Fibroblast of skin of right quadriceps (primary cell): ENCODE measurements at places on chromosomes 5 and 9.

GRCh38 chr5:42596817-42597216 lies 159.8 kb upstream of the CCDC152 start:
- DNase-seq = no peak

- no peak for DNase-seq
Measured at GRCh38 chr9:129375845-129376244, 197.8 kb upstream of the IER5L start.

DNA sequence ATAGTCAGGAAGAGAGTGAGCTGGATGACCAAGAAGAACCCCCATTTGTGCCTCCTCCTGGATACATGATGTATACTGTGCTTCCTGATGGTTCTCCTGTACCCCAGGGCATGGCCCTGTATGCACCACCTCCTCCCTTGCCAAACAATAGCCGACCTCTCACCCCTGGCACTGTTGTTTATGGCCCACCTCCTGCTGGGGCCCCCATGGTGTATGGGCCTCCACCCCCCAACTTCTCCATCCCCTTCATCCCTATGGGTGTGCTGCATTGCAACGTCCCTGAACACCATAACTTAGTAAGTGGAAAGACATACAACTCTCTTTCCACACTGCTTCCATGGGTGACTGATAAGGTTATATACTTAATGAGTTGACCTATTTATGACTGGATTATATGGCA lies 51.5 kb downstream of the RAB14 start:
- DNase-seq = no peak

DNA sequence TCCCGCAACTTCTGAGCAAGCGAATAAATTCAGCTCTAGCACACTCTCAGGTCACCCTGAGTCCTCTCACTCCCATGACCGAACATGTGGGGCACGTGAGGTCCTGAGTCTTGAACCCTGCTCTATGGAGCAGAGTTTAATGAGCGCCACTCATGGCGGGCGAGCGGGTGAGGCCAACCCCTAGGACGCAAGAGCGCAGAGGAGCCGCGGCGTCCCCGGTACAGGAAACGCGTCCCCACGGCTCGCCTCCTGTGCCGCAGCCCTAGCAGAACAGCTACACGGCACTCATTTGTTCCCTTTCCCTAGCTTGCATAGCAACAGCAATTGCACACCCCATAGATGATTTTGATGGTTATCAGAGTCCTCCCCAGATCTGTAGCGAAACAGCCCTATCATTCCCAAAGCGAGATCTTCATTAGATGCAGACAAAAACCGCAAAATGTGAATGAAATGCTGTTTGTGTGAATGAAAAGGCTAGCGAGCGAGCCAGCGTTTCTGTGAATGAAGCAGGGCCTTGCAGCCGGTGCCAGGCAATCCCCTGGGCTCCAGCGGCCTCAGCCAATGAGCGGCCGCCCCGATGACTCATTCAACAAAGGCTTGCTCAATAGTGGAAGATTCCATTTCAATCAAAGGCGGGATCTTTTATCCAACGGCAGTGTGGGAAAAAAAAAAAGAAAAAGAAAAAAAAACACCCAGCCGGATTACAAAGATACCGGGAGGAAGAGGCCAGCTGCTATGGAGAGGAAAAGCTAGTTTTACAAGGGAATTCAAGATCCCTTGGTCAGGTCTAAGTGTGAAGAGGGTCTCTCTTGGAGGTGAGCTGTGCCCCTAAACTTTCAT lies 1.5 kb upstream of the SHC3 start:
- peak; percentile 97 for DNase-seq

DNA sequence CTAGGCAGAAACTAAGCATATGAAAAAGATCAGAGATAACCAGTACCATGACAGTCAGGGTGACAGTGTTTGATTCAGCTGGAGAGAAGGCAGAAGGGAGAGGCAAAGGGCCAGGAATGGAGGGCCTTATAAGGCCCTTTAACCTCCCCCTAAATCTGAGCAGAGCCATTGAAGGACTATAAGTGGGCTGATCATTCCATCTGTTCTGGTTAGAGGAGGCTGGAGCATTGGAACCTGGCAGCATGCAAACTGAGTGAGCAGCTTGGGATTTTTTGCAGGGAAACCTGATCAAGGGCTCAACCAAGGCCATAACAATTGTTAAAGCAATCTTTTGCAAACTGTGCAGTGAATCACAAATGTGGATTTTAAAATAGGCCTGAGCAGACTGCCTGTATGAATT lies 174.5 kb upstream of the DAP start:
- DNase-seq = no peak

DNA sequence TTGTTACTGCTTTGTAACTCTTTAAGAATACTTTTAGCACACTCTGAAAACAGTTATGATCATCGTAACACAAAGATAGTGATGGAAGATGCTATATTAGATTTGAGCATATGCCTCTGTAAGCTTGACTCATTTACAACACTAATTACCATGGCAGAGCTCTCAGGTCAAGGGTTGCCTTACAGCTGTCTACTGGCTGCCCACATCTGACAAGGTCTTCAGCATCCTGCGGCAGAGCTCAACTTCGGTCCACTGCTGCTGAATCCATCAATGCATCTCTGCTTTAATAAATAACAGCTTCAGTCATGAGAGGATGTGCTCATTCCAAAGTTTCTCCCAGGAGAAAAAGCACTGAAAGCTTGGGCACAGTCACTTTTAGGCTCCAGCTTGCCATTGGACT lies 449.4 kb downstream of the RASEF start:
- no peak for DNase-seq

- no peak for DNase-seq
Measured at GRCh38 chr9:91223000-91223399, 138.7 kb downstream of the AUH start.

- DNase-seq = peak; percentile 21
Measured at GRCh38 chr9:137045294-137046087, 486 bp downstream of the NPDC1 start.

DNA sequence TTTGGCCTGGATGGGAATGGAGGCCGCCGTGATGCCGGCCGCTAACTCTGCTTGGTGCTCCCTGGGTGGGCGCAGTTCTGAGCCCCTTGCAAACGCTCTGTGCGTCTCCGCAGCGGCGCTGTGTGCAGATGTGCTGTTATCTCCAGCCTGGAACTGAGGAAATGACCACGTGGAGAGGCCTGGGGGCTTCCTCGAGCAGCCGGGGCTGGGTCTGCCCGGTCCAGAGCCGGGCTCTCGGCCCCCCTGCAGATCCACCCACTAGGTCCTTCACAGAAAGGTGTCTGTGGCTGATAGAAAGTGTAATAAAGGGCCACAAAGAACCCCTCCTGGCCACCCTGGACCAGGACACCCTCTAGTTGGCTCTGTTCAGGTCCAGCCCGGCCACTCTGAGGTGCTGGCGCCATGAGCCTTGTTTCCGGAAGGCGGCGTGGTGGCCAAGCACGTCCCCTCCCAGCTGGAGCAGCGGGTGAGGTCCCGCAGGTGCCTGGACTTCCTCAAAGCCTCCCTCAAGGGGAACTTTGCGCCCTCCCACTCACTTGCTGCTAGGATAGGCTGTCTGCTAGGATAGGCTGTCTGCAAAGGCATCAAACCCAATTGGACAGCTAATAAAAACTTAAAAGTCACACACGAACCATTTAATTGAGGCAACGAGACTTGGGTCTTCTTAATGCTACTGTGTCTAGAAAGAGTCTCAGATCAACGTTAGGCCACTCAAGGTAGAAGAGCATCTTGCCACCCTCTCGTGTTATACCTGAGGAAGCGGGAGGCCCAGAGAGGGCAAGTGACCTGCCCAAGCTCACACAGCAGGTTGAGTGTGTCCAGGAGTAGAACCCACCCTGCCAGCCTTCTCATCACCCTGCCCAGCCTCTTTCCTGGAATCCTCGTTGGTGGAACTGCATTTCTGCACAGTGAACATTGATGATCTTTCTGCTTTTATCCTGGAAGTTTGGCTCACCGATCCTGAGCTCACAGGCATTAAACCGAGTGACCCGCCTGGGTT lies 109.3 kb upstream of the FCN2 start:
- no peak for DNase-seq

- no peak for DNase-seq
Measured at GRCh38 chr9:92988215-92988768, 41.0 kb downstream of the FGD3 start.

DNA sequence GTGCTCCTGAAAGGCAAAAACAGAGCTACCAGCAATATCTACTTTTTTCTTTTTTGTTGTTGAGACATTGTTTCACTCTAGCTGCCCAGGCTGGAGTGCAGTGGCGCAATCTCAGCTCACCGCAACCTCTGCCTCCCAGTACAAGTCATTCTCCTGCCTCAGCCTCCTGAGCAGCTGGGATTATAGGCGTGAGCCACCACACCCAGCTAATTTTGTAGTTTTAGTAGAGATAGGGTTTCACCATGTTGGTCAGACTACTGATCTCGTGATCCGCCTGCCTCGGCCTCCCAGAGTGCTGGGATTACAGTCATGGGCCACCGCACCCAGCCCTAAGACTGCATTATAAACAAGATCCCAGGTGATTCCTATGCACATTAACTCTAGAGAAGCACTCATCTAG lies 17.0 kb downstream of the PLPP1 start:
- DNase-seq = no peak

- DNase-seq = no peak
Measured at GRCh38 chr5:154409230-154409840, 36.5 kb upstream of the SAP30L start.

DNA sequence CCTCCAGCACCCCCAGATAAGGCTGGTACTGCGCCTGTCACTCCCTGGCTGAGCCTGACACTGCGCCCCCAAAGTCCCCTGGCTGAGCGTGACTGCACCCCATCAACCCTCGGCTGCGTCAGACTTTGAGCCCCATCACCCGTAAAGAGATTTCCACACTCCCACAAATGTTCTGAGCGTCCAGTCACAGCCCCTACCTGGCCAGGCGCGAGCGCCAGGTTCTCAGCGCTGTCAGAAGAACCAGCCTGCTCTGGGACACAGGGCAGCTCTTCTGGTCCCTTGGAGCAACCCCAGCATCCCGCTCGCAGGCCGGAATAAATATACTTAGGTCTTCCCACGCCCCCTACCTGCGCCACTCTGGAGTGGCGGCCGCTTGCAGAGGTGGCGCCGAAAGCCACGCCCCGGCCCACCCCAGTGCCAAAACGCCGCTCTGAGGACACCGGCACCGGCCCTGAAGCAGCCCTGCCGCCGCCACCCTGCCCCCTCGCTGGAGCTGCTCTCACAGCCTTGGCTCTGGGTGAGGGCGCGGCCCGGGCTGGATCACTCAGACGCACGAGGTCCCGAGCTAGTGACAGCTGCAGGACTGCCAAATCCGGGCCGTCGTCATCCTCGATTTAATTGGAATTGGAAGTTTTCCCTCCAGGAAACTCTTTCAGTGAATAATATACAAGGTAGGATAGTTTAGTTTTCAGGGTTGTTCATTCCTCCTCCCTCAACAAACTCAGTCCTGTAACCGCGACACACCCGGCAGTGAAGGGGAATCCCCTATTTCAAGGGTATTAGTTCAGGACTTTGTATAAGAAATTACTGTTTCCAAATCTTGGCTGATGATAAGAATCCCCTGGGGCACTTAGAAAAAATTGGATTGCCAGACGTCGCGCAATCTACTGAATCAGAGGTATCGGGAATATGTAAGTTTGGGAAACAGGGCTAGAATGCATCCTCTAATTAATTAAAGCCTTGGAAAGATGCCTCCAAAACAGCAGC lies 1.2 kb upstream of the CEMIP2 start:
- no peak for DNase-seq

DNA sequence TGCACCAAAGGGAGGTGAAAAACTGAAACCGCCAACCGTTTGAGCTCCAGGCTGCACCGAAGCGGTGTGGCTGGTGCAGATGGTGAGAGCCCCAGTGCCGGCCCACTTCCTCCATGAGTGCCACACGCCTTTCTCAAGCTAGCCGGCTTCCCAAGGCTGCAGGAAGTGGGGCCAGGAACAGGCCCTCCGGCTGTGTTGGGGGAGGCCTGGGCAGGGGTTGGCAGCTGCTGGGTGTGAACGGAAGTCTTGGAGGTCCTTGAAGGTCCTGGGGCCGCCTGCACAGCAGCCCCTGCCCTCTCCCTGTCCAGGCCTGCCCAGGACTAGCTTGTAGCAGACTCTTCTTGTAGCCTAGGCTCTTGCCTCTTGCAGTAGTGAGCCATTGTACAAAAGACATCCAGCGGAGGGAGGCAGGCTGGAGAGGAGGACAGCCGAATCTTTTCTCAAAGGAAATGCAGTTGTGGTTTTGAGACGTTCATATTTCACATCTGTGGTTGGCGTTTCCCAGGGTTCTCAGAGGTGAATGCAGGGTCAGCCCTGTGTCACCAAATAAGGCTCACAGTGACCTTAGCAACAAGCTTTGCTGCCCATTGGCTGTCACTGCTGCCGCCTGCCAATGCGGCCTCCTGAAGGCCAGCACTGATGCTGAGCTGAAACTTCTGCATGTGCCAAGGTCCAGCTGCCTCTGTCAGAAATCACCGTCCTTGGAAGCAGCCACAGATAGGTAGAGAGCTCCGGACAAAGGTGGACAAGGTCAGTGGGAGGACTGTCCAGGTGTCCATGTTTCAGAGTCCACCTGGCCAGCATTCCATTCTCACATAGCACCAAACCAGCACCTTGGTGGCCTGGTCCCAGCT lies 23.9 kb downstream of the IRF1 start:
- DNase-seq = peak; percentile 58

DNA sequence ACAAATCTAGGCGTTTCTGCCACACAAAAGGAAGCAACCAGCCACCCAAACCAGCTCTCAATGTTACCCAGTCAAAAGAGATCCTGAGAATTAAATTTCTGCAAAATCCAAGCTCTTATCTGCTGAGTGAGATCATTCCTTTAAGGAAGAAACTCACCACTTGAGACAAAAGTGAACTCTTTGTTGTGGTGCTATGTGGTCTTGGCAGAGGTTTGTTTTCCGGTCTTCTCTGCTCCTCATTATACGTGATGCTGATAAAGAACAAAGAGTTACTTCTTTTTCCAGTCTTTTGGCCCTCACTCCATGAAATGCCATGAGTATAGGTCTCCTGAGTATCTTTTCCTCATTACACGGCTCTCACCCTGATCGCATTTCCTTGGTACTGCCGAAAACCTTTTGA lies 82.1 kb downstream of the PRKACG start:
- no peak for DNase-seq

GRCh38 chr5:20262896-20263295 lies 274.9 kb upstream of the CDH18 start:
- no peak for DNase-seq

DNA sequence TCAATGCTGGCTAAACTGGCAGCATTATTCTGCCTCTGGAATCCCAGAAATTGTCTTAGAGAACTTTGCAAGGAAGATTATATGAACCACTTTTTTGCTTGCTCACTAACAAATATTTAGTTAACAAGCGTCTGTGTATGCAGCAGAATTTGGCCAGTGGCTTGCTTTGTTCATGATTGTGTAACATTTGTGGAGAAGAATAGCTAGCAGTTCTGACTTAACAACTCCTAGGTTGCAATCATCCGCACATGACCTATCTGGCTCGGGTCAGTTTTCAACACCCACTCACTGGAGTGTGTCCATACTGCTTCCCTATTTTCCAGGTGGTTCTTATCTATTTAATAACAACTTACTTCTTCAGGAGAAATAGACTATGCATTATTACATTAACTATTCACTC lies 98.5 kb downstream of the SNX18 start:
- DNase-seq = peak; percentile 53

GRCh38 chr9:87749335-87750035 lies 23.6 kb downstream of the CTSL start:
- DNase-seq = no peak

GRCh38 chr9:119829186-119829585 lies 460.0 kb upstream of the BRINP1 start:
- no peak for DNase-seq
